ENCODE measurements at places on chromosomes 5 and 9. TPM values are rescaled to one million over a fixed set of nuclear protein-coding genes. Genes with fewer than 3 reads are reported as not detected.

The PPP1R26 gene
- 1.1 TPM for polyA plus RNA-seq

The ICE1 gene
- 6.5 TPM for polyA plus RNA-seq

- DNase-seq, result no peak
Observed at GRCh38 chr5:93805616-93806379, 64.4 kb upstream of the POU5F2 start.

DNA sequence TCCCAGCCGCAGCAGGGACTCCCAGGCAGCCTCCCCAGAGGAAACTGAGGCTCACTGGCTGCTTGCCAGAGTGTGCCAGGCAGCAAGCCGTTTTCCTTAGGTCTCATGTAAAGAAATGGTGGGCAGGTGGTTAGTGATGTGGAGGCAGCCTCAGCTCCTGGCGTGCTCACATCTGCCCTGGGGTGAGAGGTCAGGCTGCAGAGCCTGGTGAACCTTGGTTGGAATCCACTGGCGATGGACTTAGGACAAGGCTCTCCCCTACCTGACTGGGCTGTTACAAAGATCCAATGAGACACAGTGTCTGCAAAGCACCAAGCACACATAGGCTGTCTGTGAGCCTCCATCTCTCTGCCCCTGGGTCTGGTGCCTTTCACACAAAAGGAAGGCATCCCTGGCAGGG lies 30.9 kb downstream of the LHX6 start:
- DNase-seq, result no peak

The ABO gene
- not detected for polyA plus RNA-seq

The OLFM1 gene
- polyA plus RNA-seq, result not detected

- DNase-seq, result no peak
Observed at GRCh38 chr5:14528926-14529325, 52.7 kb upstream of the OTULINL start.

The CYSRT1 gene
- polyA plus RNA-seq, result 0.51 TPM

- DNase-seq, result no peak
Observed at GRCh38 chr5:72407541-72407940, 87.4 kb downstream of the PTCD2 start.

DNA sequence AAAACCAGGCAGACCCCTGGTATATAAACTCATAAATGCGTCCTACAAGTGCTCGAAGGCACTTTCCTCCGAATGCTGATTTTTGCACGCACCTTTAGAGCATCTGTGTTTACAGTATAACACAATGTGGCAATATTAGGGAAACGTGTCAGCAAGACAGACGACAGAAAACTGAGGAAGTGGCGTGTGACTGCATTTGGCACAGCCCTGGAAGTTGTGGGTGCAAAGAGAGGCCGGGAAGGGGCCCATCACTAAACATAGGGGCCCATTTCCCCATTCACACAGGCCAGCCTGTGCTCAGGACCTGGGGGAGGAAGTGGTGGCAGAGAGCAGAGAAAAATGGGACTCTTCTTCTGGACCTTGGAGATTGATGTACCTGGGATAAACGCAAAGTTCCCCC lies 48.2 kb downstream of the RASGEF1C start:
- DNase-seq, result no peak

DNA sequence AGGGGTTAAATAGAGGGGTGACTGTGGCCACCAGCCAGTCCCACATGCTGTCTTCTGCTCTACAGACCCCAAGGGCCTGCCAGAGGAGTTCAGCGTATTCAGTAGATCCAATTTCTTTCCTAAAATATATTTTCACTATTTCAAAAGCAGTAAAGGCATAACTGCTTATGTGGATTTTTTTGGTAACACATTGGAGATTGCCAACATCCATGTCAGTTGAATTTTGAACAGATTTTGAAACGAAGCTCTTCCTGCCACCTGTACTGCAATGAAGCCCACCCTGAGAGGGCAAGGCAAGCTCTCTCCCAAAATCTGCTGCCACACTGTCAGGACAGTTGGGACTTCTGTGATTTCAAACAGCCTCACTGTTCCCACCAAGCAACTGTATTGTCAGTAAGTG lies 37.1 kb upstream of the SARDH start:
- DNase-seq, result no peak

- DNase-seq, result peak; percentile 39
Observed at GRCh38 chr9:37011530-37011929, 22.5 kb downstream of the PAX5 start.

The PNPLA7 gene
- 30.8 TPM for polyA plus RNA-seq

Measured in B cell (primary cell).